ENCODE measurements at places on chromosomes 5 and 9. TPM values are rescaled to one million over a fixed set of nuclear protein-coding genes. Genes with fewer than 3 reads are reported as not detected.
A peak's percentile ranks its signal among the peaks of the same experiment; 100 is the strongest.

GRCh38 chr9:113493203-113493520 lies 29.6 kb downstream of the RGS3 start:
- no peaks in the 10 kb centered on the region for H3K4me1 ChIP-seq
- no peaks in the 10 kb centered on the region for H3K36me3 ChIP-seq
- no peak for DNase-seq
- H3K4me3 ChIP-seq: no peak overlapping the region

Gene STKLD1
- 0.74 TPM for total RNA-seq

Gene TXNDC8
- total RNA-seq: not detected

GRCh38 chr5:16826379-16827125 lies 109.5 kb downstream of the MYO10 start:
- H3K36me3 ChIP-seq: no peaks in the 10 kb centered on the region
- DNase-seq: no peak
- H3K27me3 ChIP-seq: no peaks in the 10 kb centered on the region
- peaks cover 12% of the 10 kb centered on the region for H3K4me1 ChIP-seq

DNA sequence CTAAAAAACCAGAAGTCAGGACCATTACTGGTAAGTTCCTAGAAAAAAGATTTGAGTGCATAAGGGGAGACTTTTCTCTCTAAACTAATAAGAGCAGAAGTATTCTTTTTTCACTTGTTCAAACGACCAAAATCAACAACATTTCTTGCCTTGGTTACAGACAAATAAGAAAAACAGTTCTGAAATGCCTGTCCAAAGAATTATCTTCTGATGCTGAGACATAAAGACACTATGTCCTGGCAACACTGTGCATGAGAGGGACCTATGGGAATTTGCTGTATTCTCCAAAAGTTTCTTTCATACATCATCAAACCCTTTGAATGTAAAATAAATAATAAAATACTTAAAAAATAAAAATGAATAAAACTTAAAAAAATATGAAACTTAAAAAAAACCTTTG lies 50.4 kb downstream of the ZNF474 start:
- H3K27ac ChIP-seq: no peak overlapping the region
- DNase-seq: no peak
- no peaks in the 10 kb centered on the region for H3K4me1 ChIP-seq
- no peak overlapping the region for H3K4me3 ChIP-seq
- no peaks in the 10 kb centered on the region for H3K27me3 ChIP-seq

- H3K4me1 ChIP-seq: no peaks in the 10 kb centered on the region
- no peak overlapping the region for H3K4me3 ChIP-seq
- no peak for DNase-seq
Measured at GRCh38 chr5:33841891-33842290, 49.9 kb downstream of the ADAMTS12 start.

DNA sequence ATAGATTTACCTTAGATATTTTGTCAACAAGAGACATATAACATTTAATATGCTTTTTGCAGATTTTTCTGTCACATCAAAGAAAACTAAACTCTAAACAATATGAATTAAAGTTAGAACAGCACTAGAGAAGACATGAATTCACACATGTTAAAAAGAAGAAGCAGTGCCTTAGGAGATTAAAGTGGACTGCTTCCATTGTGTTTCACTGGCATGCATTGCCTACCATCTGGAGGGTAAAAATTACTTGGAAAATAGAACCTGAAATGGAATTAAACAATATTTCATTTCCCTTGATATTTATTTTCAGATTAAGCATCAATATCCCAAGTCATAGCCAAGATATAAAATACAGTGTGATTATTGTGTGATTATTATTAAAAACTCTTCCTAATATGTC lies 319.4 kb upstream of the CDH18 start:
- H3K27ac ChIP-seq: no peak overlapping the region
- H3K4me1 ChIP-seq: no peaks in the 10 kb centered on the region
- DNase-seq: no peak
- H3K27me3 ChIP-seq: no peaks in the 10 kb centered on the region
- no peaks in the 10 kb centered on the region for H3K36me3 ChIP-seq
- no peak overlapping the region for H3K4me3 ChIP-seq

Gene OR1J2
- not detected for total RNA-seq

GRCh38 chr9:34381323-34381722 lies 4.6 kb upstream of the MYORG start:
- no peak for DNase-seq
- H3K27me3 ChIP-seq: no peaks in the 10 kb centered on the region
- H3K4me1 ChIP-seq: peaks cover 11% of the 10 kb centered on the region
- no peaks in the 10 kb centered on the region for H3K36me3 ChIP-seq
- 0 out of 2 replicates have a peak overlapping the region, but pooled peaks have one; percentile 31 for H3K27ac ChIP-seq

Data from Panc1 (cell line).